Left renal pelvis (tissue), 4 donors: ENCODE measurements at places on chromosomes 12 and 14. TPM values are rescaled to one million over a fixed set of nuclear protein-coding genes. Genes with fewer than 3 reads are reported as not detected.

GRCh38 chr12:3243376-3244084, 166.4 kb downstream of the TSPAN9 start:
- DNase-seq = no peak

DNA sequence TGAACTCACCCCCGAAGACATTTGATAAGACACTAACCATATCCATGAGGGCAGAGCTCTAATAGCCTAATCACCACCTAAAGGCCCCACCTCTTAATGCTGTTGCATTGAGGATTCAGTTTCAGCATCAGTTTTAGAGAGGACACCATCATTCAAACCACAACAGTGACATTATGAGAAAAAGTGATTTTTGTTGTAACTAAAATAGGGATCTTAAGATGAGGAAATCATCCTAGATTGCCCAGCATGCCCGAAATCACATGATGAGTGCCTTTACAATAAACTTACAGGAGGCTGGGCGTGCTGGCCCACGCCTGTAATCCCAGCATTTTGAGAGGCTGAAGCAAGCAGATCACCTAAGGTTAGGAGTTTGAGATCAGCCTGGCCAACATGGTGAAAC, 9.7 kb upstream of the GLT1D1 start:
- DNase-seq = no peak

DNA sequence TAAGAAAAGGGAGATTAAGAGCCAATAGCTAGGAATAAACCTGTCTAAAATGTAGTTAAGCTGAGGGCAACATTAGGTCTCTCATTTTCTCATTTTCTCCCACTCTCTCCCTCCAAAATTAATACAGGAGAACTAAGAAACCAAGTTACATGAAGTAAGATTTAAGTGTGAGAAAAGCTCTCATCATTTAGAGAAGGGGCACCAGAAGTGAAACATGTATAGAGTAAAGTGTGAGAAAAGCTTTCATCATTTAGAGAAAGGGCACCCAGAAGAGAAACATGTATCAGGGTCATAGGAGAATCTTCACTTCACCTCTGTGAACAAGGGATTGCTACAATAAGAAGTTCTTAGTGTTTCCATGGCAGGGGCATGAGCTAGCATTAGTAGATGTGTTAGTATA, 132.4 kb upstream of the CNTN1 start:
- no peak for DNase-seq

DNA sequence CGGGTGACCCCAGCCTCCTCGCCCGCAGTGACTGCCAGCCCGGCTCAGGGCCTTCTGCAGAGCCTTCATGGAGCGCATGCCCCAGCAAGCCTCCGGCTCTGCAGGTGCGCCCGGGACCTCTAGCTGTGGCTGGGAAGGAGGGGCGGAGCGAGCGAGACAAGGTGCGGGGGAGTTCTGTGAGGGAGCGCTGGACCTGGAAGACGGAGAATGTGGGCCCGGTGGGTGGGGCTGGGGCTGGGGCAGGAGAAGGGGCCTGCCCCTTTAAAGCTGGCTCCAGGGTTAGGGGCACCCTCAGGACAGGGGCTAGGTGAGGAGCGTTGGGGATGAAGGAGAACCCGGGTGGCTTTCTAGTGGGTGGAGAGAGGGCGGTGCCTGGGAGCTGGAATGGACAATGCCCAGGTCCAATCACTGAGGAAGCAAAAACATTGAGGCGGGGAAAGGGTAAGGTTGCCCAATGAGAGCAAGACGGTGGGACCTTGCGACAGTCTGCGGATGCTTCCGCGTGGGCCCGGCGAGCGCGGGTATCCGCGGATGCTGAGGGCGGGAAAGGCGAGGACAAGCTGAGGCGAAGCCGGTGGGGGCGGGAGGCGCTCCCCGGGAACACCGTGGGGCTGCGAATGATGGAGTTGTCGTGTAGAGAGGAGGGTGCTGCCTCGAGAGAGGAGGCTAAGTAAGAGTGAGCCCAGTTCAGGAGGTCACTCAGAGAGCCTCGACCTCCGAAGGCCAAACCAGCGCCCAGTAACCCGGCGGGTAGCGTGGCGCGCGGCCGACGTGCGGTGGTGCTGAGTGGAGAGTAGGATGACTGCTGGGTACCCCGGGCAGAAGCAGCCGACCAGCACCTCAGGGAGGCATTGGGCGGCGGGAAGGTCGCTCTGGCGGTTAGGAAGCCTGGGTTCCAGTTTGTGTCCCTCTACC, at the start of gene GLS2:
Gene GLS2 (minus strand): TSS at position 121 of the 915 bp plus-strand sequence. CDS start 43 bp downstream, at position 78.
- DNase-seq = no peak

GRCh38 chr12:67579662-67580003, 68.9 kb upstream of the DYRK2 start:
- no peak for DNase-seq

Gene ART4
- polyA plus RNA-seq = 0.13 TPM

Gene OLR1
- polyA plus RNA-seq = 0.64 TPM

GRCh38 chr12:132204063-132204792, 60.0 kb downstream of the NOC4L start:
- DNase-seq = no peak

GRCh38 chr14:29584992-29585391, 342.7 kb downstream of the PRKD1 start:
- peak; percentile 38 for DNase-seq

GRCh38 chr12:67355428-67356379, 86.5 kb downstream of the CAND1 start:
- peak; percentile 59 for DNase-seq

- DNase-seq = no peak
Observed at GRCh38 chr14:79855789-79856188, 355.5 kb downstream of the DIO2 start.

DNA sequence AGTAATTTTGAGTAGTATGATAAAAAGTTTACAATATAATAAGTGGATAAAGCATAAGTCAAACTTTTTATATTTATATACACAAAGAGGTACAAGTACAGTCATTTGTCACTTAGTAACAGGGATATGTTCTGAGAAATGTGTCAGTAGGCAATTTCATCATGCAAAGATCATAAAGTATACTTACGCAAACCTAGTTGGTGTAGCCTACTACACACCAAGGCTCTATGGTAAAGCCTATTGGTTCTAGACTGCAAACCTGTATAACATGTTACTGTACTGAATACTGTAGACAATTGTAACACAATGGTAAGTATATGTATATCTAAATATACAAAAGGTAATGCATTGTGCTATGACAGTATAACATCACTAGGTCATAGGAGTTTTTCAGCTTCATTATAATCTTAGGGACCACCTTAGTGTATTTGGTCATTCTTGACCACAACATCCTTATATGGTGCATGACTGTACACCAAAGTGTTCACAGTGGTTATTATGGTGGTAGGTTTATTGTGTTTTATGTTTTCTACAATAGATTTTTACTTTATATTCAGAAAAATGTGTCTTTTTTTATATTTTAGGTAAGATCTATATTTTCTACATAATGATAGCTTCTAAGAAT, 14.9 kb upstream of the SCFD1 start:
- no peak for DNase-seq

Gene LHX5
- polyA plus RNA-seq = not detected

DNA sequence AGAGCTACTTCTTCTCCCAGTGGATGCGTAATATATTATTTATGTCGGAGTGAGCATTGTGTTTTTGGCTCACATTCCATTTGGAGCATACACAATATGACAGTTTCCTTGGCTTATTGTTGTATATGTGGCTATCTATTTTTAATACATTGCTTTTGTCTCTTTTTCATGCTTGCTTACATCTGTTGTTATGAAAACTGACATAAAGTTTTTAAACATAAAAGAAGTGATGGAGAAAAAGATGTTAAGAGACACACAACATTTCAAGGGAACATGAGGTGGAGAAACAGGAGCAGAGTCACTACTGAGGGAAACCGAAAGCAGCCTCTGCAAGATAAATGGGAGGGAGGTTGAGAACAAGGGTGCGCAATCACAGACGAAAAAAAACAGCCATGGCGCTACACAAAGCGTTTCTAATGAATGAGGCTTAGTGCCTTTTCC, 228.4 kb upstream of the NPAS3 start:
- DNase-seq = no peak

Gene MFAP5
- 11.9 TPM for polyA plus RNA-seq

- no peak for DNase-seq
Observed at GRCh38 chr12:104596134-104596799, 139.5 kb downstream of the CHST11 start.

GRCh38 chr14:91955168-91955567, 7.7 kb upstream of the FBLN5 start:
- no peak for DNase-seq

DNA sequence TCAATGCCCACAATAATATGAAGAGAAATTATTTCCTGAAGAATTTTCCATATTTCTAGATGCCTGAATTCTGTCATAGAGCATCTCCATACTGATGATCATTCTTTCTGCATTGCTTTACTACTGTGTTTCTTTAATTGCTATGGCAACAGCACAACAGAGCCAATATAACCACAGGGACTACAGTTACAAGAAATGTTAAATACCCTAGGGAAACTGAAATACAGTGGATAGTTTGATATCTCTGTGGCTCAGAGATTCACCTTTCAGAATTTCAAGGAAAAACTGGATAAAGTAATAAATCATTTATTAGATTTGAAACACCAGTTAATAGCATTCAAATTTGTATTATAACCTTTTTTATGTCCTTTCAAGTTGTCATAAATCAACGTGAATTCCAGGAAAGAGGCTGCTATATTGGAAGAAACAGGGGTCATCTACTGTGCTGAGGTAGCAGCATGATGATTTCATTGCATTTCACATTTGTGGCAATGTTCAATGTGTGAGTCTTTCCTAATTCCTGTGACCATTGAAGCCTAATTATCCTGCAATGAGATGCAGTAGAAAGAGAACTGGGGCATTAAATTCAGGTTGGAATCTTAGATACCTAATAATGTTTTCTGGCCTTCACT, 267.1 kb downstream of the LRFN5 start:
- no peak for DNase-seq

Gene ZDHHC22
- 0.70 TPM for polyA plus RNA-seq

Gene NAV3
- 7.5 TPM for polyA plus RNA-seq

Gene SPX
- 22.6 TPM for polyA plus RNA-seq

Gene ST8SIA1
- polyA plus RNA-seq = 5.5 TPM

Gene TSHR
- polyA plus RNA-seq = 0.23 TPM

DNA sequence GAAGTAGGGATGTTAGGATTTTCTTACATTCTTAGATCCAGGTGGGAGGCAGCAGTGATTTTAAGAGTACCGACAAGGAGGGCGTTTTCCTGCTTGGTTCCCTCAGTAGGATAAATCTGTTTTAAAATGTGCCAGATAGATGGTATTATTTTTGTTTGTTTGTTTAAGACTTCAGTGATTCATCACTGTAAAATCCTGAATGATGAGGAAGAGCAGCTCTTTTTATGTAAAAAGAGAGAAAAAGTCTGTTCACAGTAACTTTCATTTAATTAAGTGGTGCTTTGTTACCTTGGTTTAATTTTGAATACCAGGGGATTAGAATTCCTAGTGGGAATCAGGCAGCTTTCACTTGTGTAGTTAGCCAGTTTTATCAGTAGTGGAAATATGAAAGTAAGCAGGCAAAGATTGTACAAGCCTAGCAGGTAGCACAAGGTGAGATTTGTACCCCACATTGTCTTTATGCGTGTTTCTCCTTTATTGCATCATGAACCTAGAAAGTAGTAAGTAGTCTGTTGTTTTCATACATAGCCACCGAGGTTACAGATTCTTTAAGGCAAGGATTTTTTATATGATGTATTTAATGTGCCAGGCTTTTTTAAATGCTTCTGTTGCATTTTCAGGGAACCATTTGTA, 349.6 kb downstream of the CCDC91 start:
- no peak for DNase-seq

DNA sequence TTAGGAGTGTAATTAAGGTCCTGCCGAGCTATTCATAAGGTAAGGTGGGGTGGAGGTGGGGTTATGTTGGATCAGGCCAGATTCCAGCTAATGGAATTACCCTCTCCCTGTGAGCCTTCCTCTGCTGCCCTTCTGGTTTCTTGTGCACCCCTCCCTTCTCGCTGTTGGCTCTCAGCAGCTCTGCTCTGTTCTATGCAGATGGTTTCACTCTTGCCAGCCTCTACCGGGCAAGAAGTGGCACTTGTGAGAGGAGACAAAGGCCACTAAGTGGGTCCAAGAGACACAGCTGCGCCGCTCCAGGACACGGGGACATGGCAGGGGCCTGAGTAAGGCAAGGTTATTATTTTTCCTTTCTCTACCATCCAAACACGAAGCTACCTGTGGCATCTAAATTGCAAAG, 334.4 kb downstream of the EMP1 start:
- DNase-seq = no peak

GRCh38 chr12:19088606-19089005, 40.9 kb upstream of the PLEKHA5 start:
- no peak for DNase-seq

DNA sequence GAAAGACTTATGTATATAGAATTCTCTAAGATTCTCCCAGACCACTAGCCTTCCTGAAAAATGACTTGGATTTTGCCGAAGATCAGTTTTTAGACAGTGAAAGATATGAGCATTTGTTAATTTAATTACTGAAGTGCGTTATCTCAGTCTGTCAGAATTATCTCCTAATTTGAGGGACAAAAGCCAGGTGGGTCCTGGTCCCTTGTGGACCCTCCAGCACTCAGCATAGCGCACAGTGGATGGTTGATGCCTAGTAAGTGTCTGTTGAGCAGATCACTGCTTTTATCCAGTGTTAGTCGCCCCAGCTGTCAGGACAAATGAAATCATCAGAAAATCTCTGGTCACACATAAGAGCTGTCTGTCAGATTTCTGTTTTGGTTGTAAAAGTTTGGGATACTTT, 80.4 kb downstream of the EML1 start:
- DNase-seq = no peak

DNA sequence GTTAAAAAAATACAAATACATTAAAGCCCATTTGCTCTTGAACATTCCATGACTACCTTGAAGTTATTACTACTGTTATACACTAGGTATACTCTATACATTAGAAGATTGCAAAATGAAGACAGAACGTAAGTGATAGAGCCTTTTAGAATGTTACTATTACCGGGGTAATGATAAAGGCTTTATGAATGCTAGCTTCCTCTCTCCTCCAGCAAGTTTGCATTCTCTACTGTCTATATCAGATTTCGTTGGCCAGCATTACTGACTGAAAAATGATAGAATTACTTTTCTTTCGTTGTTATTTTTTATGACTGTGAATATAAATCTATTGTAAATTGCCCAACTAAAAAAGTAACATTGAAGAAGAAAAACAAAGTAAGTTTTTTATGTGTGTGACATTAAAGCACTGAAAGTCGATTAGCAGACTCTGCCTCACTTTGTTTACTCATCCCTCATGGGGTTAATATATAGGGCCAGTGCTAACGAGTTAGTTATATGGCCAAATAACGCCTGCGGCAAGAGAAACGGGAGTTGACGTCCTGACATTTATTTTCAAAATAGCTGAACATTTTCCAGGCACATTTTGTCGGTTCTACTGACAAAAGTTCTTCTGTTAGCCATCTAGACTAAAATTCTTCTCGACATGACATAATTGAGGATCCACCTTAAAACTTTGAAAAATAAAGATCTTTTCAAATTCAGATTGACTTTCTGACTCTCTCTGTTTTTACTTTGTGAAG, 163.8 kb upstream of the KITLG start:
- no peak for DNase-seq

- DNase-seq = no peak
Observed at GRCh38 chr14:61566537-61567225, 128.6 kb upstream of the HIF1A start.

Gene TAS2R20
- 1.6 TPM for polyA plus RNA-seq
